ENCODE measurements at places on chromosomes 4 and X. TPM values are rescaled to one million over a fixed set of nuclear protein-coding genes. Genes with fewer than 3 reads are reported as not detected.

- peak; percentile 65 for DNase-seq
Measured at GRCh38 chr4:125316401-125316790, 1.6 kb downstream of the FAT4 start.

DNA sequence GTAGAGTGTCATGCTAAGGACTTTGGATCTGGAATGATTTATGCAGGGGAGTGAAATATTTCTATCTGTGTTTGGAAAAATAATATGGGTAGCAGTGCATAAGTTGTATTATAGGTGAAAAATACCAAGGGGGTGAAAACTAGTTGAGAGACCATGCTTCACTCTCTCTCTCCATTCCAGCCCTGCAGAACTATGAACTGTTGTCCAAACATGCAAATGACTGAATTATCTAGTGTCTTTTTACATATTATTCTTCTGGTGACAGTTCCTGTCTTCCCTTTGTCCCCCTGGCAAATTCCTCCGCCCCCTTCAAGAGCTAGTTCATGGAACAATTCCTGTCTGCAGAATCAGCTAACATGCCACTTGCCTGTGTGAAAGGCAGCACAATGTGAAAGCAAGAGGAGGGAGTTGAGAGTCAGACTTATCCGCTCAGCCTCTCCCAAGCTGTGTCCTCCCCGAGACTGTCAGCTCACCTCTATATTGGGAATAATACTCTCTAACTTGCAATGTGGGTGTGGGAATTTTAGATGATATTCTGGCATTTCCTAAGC, 2.3 kb downstream of the PF4 start:
- no peak for DNase-seq

DNA sequence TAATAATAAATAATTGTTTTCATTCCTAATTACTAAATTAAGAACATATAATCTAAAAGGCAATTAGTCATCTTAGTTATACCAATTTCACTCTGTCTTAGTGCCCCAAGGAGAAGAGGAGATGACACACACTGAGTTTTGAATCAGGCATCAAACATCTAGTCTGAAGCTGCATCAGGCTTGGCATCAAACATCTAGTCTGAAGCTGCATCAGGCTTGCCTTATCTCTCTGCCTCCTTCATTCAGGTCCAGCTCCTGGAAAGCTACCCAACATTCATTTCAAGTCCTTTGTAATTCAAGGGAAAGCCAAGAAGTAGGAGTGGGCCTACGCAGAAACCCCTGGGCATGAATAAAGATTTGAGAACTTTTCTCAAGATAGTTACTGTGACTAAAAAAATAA, 62.2 kb downstream of the SH3RF1 start:
- peak; percentile 82 for DNase-seq

DNA sequence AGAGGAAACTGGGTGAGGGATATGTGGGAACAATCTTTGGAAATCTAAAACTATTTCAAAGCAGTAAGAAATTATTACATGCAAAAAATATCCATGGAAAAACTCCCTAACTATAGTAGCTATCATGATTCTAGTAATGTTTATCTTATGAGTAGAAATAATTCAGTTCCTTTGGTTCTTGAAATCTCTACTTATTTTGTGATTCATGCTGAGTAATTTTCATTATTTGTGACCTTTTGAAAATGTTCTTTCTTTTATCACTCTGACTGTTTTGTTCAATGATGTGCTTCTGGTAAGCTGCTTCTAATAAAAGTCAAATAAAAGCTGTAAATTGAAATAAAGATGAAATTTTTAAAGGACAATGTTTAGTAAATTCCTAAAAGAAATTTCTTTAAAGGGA, 40.4 kb upstream of the MAGEB10 start:
- no peak for DNase-seq

The IDH3G gene
- polyA plus RNA-seq, result 76.1 TPM

The SLC9B1 gene
- polyA plus RNA-seq, result 0.19 TPM

The RTL3 gene
- polyA plus RNA-seq, result 0.18 TPM

The IRS4 gene
- polyA plus RNA-seq, result not detected

The LGI2 gene
- polyA plus RNA-seq, result not detected

DNA sequence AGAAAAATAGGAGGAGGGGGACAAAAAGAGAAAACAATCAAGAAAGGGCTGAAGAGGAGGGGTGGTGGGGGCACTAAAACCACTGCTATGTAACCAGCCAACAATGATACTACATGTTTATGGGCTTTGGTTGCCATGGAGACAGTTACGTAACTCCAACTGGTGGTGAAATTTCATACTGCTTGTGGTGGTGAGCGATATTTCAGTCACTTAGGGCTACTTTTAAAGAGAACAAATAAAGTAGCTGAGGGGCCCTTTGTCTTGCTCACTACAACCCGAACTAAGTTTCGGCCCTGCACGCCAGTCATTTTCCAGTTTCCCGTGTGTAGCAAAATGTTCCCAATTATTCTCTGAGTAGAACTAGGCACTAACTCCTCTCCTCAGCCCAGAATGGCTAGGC, 275.2 kb upstream of the EDA2R start:
- DNase-seq, result peak; percentile 17

DNA sequence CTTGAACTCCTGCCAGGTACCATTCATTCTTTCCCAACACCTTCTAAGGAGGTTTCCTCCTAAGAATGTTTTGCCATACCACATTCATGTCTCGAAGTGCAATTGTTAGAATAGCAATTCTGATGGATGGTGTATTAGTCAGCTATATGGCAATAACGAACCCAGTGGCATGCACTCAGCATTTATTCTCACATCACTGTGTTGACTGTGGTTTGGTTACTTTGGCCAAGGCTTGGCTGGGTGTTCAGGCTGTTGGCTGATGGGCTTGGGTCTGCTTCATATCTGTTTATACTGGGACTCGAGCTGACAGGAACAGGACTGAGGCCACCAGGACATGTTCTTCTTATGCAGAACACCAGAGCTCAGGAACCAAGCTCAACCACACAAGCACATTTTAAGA, 31.7 kb downstream of the PSAPL1 start:
- DNase-seq, result peak; percentile 6

DNA sequence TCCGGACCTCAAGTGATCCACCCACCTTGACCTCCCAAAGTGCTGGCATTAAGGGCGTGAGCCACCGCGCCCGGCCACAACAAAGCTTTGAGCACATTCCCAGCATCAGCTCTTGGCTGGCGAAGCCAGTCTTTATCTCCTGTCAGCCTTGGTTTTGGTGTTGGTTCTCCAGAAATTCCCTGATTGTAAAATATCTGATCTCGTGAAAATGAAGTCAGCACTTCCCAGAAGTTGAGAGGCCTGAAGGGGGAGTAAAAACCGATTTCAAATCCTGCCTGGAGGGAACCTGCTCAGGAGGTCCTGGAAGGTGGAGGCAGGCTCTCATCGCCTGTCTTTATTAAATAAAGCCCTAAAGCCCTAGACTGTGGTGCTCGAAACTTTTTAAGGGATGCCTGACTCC, 33.6 kb downstream of the PTTG2 start:
- no peak for DNase-seq

DNA sequence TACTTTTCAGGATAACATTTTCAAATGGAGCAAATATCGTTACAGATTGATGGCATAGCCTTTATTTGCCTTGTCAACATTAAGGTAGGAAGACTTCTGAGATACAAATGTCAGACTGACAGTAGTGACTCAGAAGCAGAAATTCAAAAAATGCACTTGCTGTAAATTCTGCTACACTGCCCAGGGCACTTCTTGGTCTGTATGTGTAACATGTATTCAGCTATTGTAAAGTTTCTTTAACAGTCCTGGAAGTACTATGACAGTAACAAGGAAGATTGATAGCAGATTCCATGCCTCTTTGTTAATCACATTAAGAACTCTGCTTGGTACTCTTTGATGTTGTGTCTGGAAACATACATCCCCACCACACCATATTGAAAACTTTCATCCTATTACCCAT, 69.6 kb upstream of the PCDH18 start:
- peak; percentile 23 for DNase-seq

The ACE2 gene
- polyA plus RNA-seq, result not detected

DNA sequence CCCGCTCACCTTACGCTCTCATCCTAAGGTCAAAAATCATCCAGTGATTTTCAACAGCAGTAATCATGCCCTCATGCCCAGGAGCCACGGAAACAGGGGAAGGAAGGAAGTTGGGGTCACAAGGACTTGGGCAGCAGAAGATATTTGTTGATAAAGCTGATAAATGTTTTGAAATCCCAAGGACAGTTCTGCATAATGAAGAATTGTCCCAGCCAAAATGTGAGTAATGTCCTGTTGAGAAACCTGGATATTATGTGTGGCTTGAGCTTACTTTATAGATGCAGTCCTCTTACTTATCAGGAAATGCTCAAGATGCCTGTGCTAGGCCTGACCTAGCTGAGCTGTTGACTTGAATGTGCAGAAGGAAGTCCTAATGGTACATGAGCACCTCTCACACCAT, 263.0 kb upstream of the ZFP42 start:
- DNase-seq, result no peak

DNA sequence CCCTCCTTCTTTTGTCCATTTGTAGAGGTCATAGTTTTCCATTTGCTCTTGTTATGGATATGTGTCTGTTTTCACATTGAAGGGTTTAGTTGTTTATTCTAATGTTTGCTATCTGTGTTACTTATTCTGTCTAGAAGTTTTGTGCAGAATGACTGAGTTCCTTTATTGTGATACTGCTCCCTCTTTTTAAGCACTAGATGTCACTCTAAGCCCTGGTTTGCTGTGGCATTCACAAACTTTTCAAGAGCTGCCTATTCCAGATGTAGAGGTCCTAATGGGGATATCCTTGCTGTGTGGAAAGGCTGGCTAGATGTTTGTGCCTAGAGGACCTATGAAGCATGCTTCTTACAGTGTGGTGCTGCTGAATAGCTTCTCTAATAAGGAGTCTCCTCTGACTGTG, 338.6 kb downstream of the SPIN4 start:
- peak; percentile 0 for DNase-seq

DNA sequence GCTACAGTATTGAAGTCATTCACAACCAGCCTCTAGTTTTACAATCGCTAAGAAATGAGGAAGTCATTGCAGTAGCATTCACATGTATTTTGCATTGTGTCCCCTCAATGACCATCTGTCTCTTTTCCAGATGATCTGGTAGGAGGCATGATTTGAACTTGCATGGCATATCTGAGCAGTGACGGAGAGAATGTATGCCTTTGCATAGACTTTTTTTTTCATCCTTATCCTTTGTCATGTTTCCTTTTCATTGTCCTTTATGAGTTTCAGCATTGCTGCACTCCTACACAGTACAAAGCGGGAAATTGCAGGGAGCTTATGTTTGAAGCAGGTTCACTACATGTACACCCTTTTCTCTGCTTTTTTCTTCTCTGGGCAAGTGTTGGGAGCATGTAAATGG, 516.4 kb upstream of the GRIA3 start:
- DNase-seq, result no peak

DNA sequence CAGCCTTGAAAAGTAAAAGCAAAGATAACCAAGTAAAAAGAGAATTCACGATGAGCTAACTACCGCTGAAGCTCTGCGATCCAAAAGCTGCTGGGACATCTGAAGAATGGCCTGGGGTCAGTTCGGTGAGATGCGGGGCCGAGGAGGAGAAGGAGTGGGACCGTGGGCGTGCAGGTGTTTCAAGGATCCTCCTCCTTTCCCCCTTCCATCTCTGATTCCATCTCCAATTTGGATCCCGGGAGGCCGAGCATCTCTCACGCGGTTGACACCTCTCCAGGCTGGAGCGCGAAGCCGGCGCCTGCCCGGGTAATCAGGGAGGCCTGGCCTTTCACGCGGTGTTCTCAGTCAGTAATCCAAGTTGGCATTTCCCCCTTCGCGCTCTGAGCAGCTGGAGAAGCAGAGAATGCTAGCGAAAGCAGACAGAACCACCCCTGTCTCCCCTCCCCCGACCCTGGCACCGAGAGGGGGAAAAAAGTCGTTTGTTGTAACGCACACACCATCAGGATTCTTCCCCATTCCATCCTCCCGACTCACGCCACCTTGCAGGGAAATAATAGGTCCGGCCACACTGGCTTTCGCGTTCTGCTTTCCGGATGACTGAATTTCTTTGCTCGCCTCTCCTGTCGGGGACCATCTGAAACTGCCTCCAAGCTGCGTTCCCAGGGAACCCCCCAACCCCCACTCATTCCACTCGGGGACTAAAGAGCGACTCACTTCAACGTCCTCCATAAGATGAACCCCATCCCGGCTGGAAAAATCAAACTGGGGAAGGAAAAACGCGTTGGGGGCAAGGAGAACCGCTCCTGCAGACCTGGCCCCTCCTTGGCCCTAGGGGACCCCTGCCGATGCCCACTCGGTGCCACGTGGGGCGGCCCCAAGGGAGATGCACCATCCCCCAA, 6.5 kb downstream of the NEUROG2 start:
- DNase-seq, result peak; percentile 59

- peak; percentile 68 for DNase-seq
Measured at GRCh38 chr4:142925161-142925560, 79.1 kb upstream of the INPP4B start.

The ZNF630 gene
- 0.53 TPM for polyA plus RNA-seq

DNA sequence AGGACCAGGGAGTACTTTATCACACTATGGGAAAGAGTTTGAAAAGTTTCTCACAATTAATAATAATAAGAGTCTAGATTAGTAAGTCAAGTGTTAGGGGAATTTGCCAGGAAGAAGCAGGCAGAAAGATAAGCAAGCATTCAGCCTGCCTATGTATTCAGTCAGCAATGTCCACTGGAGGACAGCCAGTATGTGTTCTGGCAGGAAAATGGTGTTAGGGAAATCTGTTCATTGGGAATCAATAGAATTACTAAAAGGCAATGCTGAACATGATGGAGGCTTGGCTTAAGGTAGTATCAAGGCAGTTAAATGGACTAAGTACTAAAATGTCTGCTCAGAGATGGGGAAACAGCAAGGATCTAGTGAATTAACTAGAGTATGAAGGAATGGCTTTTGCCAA, 221.2 kb downstream of the PPP4R3C start:
- DNase-seq, result no peak

The IGFBP7 gene
- 1,359 TPM for polyA plus RNA-seq

The DACH2 gene
- not detected for polyA plus RNA-seq

DNA sequence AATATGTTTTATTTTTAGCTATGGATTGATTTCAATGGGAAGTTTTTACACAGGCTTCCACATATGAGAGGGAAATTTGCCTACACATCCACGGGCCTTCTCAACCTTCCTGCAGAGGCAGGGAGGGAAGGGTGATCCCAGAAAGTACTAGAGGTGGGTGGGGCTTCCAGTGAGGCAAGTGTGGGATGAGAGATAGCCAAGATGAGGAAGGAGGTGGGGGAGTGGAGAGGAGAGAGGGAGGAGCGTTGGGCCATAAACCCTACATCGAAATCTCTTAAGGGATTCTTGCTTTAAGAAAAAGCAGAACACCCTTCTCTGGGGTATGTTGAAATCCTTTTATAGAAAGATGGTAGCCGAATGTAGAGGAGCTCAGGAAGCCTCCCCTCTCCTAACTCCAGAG, 19.0 kb downstream of the NKX6-1 start:
- no peak for DNase-seq

GRCh38 chr4:110638089-110638746, 15.3 kb upstream of the PITX2 start:
- no peak for DNase-seq

All from GM23248 (cell line).